ENCODE measurements at places on chromosomes 3 and 15.

DNA sequence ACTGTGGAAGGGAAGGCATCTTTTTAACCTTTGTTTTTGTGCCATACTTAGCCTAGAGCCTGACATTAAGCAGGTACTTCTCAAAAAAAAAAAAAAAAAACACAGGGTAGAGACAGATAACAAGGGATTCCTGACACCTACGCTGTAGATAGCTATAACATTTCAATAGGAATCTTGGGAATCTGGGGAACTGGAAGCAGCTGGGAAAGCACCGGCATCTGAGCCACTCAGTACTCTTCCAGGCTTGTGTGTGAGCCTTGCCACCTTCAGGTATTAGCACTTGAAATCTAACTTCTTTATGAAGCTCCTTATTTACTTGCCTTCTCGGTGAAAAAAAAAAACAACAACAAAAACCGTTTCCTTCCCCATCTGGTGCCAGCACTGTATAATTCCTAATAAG, 46.8 kb downstream of the PIK3CA start:
- DNase-seq = no peak

DNA sequence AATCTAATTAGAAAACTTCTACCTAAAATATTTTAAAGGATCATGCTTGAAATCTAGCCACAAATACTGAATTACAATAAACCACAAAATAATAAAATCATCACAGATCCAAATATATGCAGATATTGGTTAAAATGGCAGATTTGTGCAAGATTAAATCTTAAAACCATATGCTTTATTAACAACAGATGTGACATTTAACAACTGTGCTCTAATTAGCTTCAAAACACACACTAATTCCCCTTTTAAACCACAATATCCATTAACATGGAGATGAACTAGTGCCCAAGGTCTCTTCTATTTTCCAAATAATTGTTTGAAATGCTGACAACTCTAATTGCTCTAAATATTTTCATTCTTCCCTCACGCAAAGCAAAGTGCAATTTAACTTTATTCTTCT, 1530.3 kb downstream of the SI start:
- no peak for DNase-seq

DNA sequence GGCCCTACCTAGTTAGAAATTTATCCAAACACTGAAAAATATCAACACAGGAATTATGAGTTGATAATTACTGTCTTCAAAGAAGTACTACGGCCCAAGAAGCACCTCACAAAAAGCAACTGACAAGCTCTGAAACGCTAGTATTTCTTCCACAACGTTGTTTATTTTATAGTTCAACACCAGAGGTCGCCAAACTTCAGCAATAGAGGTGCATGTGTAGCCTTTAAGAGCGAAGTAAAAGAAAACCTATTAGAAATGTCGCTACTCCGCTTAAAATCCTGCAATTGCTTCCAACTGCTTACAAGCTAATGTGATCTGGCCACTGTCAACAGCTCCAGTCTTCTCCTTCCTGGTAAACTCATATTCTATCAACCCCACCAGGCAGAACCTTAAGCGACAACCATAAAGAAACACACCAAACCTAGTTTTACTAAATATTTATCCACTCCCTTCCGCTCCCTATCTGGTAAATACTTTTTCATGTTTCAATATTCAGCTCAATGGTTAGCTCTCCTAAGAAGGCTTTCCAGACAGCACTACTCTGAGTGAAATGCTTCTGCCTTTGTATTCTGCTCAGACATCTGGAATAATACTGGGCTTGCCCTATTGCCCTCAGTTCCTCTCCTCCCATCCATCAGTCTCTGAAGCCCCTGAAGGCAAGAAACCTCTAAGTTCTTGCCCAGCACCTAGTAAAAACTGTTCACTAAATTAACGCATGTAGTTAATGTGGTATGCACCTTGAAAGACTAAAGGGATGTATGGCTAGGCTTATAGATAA, 110.2 kb downstream of the NR1I2 start:
- peak; percentile 65 for DNase-seq

DNA sequence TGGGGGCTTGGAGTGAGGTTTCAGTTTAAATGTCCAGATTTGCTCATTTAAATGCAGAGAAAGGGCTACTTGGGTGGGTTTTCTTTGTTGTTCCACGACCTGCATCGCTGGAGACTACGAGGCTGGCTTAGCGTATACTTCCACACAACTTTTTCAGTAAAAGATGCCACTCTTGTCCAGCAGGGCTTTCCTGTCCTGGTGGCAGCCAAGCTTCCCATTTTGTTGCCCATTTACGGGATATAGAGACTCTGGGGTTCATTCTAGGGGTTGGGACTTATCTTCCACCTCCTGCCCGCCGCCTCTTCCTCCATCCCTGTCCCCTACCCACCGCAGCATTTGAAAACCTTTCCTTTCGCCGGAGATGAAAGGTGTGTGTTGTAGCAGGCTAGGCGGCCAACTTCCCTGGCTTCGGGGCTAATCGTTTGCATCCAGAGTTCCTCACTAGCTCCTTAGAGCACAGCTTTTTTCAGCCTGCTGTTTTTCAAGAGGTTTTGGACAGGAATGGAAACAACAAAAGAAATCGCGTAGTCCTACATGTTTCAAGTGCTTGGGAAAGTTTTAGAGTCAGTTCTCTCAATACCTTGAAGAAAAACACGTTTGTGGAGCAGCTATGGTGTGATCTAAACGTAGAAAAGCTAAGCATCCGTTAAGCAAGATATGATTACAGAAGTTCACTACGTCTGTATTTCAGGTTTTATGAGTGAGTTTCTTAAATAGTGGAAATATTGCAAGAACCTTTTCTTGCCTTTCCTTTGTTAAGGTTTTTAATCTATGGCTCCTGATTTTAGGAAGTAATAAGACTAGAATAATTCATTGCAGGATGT, 843 bp downstream of the CHRNA5 start:
- DNase-seq = peak; percentile 33

GRCh38 chr15:100241572-100242482, 99.9 kb downstream of the ADAMTS17 start:
- peak; percentile 69 for DNase-seq

DNA sequence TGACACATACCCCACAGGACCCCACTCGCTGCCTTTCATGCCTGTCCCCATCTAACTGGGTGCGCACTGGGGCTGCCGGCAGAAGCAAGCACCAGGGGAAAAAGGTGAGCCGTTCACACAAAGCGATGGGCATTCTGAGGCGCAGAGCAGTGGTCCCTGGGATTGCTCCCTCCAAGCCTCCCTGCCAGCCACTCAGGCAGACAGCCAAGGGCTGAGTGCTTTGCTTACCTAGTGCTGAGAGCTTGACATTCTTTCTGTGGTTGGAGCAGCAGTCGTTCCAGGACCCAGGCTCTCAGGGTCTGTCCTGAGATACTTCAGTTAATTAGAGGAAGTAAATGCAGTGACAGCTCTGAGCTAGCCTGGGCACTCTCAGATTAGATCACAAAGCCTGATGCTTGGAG, 5.7 kb downstream of the ESYT3 start:
- DNase-seq = peak; percentile 28

GRCh38 chr3:26655231-26655630, 32.7 kb downstream of the LRRC3B start:
- peak; percentile 47 for DNase-seq

- no peak for DNase-seq
Measured at GRCh38 chr3:40770061-40770460, 245.3 kb downstream of the ZNF621 start.

DNA sequence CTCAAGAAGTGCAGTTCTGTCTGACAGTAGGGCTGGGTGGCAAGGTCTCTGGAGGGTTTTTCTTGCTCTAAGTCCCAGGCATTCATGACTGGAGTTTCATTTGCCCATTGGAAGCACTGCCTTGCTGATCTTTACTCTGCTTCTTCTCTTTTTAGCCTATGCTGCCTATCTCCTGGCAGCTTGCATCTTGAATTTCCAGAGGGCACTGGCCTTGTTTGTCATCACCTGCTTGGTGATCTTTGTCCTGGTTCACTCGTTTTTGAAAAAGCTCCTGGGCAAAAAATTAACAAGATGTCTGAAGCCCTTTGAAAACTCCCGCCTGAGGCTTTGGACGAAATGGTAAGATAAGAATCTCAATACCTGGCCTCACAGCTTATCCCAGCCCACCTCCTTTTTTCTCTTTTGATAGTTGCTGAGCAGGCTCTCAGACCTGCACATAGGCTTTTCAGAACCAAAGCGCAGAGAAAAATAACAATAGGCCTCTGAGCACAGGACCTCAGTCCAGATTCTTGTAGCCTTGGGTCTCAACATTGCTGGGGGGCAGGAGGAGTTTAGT, 10.9 kb downstream of the SLC28A2 start:
- DNase-seq = no peak

GRCh38 chr3:14236902-14237301, 58.3 kb downstream of the LSM3 start:
- DNase-seq = no peak

GRCh38 chr3:34363881-34364280, 565.5 kb downstream of the PDCD6IP start:
- DNase-seq = no peak

GRCh38 chr3:52195823-52196331, 2.1 kb upstream of the ALAS1 start:
- peak; percentile 38 for DNase-seq

- peak; percentile 54 for DNase-seq
Measured at GRCh38 chr3:40593351-40593750, 68.6 kb downstream of the ZNF621 start.

DNA sequence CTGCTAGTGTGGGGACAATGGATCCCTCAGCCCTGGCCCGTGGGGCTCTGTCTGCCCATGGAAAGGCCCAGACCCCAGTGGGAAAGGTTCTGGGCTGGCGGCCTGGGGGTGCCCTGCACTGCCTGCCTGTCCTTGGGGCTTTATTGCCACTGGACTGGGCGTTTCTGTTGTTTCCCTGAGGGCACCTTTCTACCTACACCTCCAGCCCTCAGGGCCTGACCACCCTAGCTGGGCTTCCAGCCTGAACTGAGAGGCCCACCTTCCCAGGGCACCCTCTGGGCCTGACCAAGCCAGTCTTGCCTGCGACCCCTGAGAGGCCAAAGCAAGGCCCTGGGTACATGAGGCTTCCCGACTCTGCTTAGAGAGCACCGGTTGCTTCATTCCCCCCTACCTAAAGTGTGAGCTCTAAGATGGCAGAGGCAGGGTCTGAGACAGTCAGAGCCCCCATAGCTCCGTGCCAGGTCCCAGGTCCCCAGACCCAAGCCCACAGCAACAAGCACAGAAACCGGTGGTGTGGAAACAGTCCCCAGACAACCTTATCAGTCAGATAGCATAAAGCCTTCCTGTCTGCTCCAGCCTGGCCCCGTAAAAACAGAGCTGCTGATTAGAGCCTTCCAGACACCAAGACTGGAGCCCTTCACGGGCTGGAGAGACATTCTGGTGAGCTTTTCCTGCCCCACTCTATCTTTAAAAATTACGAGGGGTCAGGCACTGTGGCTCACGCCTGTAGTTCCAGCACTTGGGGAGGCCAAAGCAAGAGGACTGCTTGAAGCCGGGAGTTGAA, 102.8 kb downstream of the CHSY1 start:
- no peak for DNase-seq

GRCh38 chr3:71206305-71207165, 377.0 kb downstream of the FOXP1 start:
- DNase-seq = no peak

- DNase-seq = peak; percentile 38
Measured at GRCh38 chr15:88621789-88622604, 857 bp downstream of the AEN start.

DNA sequence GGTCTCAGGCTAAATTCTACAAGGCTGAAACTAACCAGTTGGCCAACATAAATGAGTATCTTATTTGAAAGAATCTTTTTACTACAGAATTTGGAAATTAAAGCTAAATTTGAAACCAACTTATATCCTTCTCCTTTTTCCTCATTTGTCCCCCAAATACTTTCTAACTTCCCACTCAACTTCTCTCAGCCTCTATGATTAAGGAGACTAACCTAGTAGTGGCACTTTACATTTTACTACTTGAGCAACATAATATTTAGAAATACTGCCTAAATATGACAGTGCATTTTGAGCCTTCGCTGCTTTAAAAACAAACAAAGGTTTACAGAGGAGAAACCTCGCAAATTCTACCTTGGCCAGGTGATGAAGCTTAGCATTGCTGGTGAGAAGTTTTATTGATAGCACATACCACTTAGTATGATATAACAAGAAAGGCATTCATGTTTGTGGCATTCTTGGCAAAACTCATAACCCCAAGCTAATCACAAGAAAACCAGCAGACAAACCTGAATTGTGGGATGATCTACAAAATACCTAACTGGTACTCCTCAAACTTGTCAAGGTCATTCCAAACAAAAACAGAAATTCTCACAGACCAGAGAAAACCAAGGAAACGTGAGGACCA, 432.1 kb upstream of the CFAP20DC start:
- DNase-seq = peak; percentile 27

DNA sequence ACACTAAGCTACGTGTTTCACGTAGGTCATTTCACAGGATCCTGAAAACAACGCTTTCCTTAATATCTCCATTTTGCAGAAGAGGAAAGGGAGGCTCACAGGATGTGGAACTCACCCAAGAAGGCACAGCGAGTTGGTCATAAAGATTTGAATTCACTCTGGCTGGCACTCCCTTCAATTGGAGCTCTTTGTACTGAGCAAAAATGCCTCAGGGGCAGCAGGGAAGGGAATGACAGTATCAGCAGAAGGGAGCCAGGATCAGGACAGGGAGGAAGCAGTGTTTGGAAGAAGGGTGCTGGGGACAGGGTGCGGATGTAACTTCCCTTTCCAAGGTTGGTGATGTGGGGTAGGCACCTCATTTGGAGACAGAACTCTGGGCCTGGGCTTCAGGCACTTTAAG, 1.1 kb upstream of the ST6GAL1 start:
- DNase-seq = no peak

DNA sequence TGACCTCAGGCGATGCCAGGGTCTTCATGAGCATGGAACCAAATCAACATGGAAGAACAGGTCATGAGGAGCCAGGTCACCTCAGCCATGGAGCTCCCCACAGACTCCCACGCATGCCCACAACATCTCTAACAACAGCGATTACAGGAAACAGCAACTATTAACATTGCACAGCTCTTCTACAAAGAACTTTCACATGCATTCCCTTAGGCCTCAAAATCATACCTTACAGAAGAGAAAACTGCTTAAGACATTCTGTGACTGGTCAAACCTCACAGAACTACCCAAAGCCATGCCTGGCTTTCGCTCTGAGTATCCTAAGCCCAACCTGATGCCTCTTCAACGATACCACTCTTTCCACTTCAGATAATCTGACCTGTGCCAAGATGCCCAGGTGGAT, 117.8 kb downstream of the OXNAD1 start:
- no peak for DNase-seq

GRCh38 chr3:149020196-149020838, 29.0 kb downstream of the GYG1 start:
- DNase-seq = no peak

GRCh38 chr3:40939030-40939740, 260.1 kb upstream of the CTNNB1 start:
- no peak for DNase-seq

Data from A172 (cell line).